ENCODE measurements at places on chromosomes 4 and X.

GRCh38 chr4:148239494-148239985 is 202.7 kb downstream of the NR3C2 start:
- no peak overlapping the region for H3K27ac ChIP-seq
- no peaks in the 10 kb centered on the region for H3K27me3 ChIP-seq
- no peak overlapping the region for H3K4me3 ChIP-seq
- H3K4me1 ChIP-seq, result no peaks in the 10 kb centered on the region

- no peak for DNase-seq
- no peaks in the 10 kb centered on the region for H3K36me3 ChIP-seq
- no peaks in the 10 kb centered on the region for H3K4me1 ChIP-seq
These were observed 213.5 kb downstream of the CBR4 start for GRCh38 chr4:168796362-168797106.

GRCh38 chr4:8705161-8706145 is 112.9 kb downstream of the CPZ start:
- H3K27ac ChIP-seq, result no peak overlapping the region
- no peak overlapping the region for H3K4me3 ChIP-seq
- H3K36me3 ChIP-seq, result no peaks in the 10 kb centered on the region
- no peak for DNase-seq
- H3K27me3 ChIP-seq, result no peaks in the 10 kb centered on the region

- H3K27me3 ChIP-seq, result no peaks in the 10 kb centered on the region
- H3K27ac ChIP-seq, result no peak overlapping the region
- no peaks in the 10 kb centered on the region for H3K36me3 ChIP-seq
- no peak for DNase-seq
- no peak overlapping the region for H3K4me3 ChIP-seq
These were observed 363.6 kb upstream of the FAM241A start for GRCh38 chr4:111781611-111782010.

Measured in CD4-positive, alpha-beta memory T cell (primary cell).